ENCODE measurements at places on chromosomes 13 and 19.
A peak's percentile ranks its signal among the peaks of the same experiment; 100 is the strongest.

- DNase-seq, result no peak
These were observed 32.2 kb upstream of the SLC15A1 start for GRCh38 chr13:98784666-98785065.

GRCh38 chr13:40796649-40797048 is 7.2 kb downstream of the SLC25A15 start:
- no peak for DNase-seq

- DNase-seq, result no peak
These were observed 9.1 kb downstream of the GPR183 start for GRCh38 chr13:99298056-99298455.

DNA sequence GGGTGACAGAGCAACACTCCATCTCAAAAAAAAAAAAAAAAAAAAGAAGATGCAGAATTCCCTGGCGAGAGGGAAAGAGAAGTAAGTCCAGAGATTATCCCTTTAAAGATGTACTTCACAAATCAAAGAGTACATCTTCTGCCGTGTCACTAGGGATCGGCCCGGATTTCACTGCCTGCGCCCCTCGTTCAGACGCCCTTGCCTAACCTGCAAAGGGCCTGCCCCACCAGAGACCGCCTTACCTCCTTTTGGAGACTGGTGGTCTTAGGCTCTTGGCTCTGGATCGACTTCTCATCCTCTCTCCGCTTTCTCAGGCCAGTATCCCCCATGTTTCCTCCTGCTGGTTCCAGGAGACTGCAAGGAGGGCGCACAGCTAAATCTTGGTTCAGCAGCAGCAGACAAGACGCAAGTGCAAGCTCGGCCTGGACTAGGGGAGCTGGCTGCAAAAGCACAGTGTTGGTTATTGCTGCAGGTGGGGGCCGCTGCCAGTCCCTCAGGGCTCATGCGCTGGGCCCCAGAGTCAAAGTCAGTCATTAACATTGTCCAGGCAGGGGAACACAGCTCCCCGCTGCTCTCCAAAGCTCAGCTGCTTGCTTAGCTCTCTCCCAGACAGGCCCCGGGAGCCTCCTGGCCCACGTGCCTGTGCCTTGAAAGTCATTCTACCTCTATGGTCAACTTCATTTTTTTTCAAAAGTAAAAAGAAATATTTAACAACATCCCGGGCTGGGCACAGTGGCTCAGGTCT is 1.2 kb downstream of the SLC7A9 start:
- DNase-seq, result no peak

DNA sequence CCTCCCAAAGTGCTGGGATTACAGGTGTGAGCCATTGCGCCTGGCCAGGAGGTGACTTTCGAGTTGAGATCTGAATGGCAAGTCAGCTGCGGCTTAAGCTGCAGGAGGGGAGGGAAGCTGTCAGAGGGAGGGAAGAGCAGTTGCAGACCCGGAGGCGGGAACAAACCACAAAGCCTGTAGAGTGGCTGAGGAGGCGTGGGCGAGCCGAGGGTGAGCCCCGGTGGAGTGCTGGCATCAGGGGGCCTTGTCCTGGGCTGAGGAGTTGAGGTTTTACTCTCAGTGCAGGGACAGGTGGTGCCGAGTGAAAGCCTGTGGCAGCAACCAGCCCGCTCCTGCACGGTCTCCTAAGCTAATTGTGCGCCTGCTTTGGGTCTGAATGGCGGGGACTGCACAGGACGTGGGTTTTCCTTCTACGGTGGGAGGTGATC is 24.2 kb downstream of the PPP1R37 start:
- DNase-seq, result no peak

DNA sequence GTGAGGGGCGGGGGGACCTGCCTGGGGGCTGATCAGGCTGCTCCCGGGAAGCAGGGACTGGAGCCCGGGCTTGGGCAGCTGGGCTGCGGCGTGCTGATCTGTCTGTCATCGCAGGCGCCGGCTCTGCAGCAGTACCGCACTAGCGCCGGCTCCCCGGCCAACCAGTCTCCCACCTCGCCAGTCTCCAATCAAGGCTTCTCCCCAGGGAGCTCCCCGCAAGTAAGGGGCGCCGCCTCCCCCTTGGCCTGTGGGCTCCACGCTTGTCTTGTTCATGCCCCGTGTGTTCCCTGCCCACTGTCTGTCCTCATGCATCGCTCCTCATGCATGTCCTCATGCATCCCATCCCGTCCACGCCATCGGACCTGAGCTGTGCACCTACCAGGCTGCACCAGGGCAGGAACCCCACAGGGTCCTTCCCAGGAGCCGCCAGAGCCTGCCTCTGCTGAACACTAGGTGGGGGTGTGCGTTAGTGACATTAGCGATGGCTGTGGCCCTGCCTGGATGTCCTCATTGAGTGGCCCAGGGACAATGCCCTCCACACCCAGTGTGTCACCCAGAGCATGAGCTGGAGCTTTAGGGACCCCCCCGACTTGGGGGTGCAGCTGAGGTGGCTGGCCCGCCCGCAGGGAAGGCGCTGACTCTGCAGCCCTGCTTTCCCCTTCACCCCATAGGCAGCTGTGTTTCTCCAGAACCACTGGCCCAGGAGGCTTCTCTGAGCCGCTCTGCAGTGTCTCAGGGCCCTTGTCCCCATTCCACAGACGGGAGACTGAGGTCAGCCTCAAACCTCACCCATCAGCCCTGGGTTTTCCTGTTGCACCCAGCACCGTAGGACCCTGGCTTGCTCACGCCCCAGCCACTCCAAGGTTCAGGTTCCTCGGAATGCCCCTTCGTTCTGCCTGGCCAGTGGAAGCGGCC is 19.5 kb downstream of the COMP start:
- DNase-seq, result no peak

DNA sequence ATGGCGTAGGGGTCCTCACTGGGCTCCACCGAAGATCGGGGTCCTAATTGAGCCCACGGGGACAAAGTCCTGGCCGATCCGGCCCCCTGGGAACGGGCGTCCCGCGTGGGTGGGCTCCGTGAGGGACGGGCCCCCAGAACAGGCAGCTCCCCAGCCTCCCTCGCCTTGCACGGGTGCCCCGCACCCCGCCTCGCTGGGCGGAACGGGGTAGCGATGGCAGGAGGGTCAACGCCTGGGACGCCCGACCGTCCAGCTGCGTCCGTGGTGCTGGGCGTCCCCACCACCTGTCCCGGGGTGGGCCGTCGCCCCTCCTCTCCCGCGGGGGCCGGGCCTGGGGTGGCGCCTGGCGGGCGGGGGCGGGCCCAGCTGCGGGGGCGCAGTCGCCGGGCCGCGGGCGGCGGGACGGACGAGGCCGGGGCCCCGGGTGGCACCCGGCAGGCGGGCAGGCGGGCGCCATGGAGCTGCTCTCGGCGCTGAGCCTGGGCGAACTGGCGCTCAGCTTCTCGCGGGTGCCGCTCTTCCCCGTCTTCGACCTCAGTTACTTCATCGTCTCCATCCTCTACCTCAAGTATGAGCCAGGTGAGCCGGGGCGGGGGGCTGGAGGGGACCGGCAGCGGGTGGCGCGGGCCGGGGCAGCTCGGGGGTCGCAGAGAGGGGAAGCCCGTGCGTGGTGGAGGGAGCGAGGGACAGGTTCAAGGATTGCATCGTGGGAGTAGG is at the start of gene TMEM38A:
Gene TMEM38A, plus strand, starts transcription at position 377 of the 717 bp plus-strand sequence. Its CDS starts 79 bp downstream, at position 456.
- DNase-seq, result peak; percentile 21

DNA sequence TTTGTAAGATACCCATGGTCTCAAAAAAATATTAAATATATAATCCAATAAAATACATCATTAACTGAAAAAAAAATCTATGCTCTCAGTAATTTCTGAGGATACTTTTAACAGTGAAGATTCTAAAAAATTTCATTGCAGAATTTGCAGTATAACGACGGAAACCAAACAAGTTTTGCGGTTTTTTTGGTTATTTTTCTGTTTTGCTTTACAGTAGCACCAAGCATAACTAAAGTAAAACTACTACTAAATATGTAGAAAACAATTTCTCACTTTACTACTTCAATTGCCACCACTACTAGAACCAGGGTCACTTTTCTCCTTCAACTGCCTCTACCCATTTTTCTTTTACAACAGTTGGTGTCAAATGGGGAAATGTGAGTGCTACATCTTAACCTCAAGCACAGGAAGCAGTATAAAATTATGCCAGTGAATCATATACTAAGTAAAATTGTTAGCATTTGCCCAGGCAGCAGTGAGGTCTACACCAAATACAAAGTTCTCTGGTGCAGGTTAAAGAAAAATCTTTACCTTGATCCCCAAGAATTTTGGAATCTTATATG is 24.1 kb downstream of the MICU2 start:
- no peak for DNase-seq

- no peak for DNase-seq
These were observed 10.4 kb downstream of the S1PR2 start for GRCh38 chr19:10220695-10221094.

GRCh38 chr13:62309904-62310303 is 894.3 kb upstream of the PCDH20 start:
- DNase-seq, result no peak

GRCh38 chr19:35609851-35610353 is 2.6 kb upstream of the HAUS5 start:
- DNase-seq, result no peak

GRCh38 chr13:28442839-28443238 is 52.1 kb downstream of the FLT1 start:
- DNase-seq, result no peak

GRCh38 chr19:56687031-56687430 is 15.5 kb upstream of the ZNF835 start:
- no peak for DNase-seq

DNA sequence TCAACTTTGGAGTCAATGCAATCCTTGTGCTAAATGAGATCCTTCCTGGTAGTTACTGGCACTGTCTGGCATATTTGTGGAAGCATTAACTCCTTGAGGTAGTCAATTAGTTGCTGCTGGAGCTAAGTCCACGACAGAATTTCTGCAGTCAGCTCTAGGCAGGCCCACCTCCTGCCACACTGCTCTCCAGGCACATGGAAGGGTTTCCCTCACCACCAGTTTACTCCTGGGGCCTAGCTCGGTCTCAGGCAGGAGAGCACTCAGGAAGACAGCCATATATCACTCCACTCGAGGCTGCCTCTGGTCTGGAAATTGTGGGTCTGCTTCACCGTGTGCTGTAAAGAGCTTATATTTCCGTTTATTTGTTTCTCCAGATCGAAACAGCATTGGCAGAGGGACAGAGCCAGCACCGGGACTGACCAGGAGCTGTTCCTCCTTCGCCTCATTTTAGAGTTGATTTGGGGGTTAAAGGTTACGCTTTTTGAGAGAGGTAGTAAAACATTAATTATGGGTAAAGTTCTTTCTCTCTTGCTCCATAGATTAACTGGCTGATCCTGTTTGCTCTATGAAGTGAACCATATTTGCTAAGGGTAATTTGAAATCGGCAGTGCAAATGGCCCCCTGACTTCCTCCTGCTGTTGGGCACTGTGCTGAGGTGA is 20.6 kb upstream of the GTF3A start:
- no peak for DNase-seq

GRCh38 chr13:78659450-78659730 is 435 bp upstream of the OBI1 start:
- DNase-seq, result no peak

GRCh38 chr19:1163934-1164683 is 10.0 kb downstream of the SBNO2 start:
- DNase-seq, result no peak

- no peak for DNase-seq
These were observed 24.7 kb upstream of the EIF3G start for GRCh38 chr19:10144361-10144760.

- no peak for DNase-seq
These were observed 1.7 kb downstream of the IL4I1 start for GRCh38 chr19:49894879-49895565.

DNA sequence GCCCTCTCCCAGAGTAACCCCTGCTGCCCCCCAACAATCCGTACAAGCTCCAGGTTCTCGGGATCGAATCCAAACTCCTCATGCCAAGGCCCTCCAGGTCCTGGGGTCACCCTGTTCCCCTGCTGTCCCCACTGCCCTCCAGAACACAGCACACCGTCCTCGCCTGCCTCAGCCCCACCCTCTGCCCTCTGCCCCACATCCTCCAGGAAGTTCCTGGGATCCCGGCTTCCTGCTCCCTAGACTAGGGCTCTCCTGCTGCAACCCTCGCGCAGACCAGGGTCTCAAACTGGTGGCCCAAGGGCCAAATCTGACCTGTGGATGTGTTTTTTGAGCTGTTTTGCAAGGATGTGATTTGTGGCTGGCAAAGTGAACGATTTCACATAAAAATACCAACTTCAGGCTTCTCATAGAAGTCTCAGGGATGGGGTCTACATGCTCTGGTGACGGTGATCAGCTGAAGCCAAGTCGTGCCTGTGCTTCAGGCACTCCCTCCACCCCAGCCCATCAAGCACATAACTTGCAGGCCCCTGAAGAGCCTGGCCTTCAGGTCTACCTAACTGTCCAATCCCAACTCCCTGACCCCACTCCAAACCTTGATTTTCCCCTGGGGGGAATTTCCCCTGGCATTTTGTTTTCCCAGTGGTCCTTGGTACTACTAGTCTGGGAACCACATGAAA is 1.8 kb downstream of the RABAC1 start:
- DNase-seq, result no peak

DNA sequence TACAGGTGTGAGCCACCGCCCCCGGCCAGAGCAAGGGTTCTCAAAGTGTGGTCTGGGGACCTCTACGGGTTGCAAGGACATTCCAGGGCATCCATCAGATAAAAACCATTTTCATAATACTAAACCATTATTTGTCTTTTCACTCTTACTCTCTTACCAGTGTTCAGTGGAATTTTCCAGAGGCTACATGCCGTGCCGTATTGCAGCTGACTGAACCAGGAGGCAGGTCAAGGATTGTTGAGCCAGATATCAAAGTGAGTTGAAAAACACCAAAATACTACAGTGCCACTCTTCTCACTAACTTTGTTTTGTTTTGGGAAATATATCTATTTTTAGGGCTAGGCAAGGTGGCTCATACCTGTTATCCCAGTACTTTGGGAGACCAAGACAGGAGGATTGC is 7.2 kb upstream of the PNMA8B start:
- no peak for DNase-seq

- no peak for DNase-seq
These were observed 27.9 kb downstream of the PLEKHJ1 start for GRCh38 chr19:2207991-2208860.

DNA sequence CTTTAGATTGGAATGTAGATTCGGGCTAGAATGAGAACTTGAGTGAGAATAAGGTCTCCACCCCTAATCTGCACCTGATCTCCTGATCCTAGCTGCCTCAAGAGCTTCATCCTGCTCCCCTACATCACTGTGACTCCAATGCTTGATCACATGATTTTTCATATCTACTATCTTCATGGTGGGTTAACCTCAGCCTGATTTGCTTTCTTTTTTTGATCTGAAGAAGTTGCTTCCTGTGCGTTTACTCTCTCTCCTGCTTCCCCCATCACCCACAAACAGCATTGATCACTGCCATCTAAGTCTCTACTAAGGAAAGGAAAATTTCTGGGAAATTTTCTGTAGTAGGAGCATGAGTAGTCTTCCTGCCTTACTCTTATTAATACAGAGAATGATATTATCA is 1542.1 kb upstream of the SLC10A2 start:
- no peak for DNase-seq
